SK-N-DZ (cell line): ENCODE measurements at places on chromosomes 7 and 10.

GRCh38 chr7:56199639-56200038 is 83.4 kb upstream of the NUPR2 start:
- DNase-seq = no peak

- no peak for DNase-seq
Observed at GRCh38 chr10:123804716-123805115, 86.9 kb downstream of the CPXM2 start.

- DNase-seq = peak; percentile 44
Observed at GRCh38 chr7:45890902-45891461, 2.7 kb downstream of the IGFBP1 start.

DNA sequence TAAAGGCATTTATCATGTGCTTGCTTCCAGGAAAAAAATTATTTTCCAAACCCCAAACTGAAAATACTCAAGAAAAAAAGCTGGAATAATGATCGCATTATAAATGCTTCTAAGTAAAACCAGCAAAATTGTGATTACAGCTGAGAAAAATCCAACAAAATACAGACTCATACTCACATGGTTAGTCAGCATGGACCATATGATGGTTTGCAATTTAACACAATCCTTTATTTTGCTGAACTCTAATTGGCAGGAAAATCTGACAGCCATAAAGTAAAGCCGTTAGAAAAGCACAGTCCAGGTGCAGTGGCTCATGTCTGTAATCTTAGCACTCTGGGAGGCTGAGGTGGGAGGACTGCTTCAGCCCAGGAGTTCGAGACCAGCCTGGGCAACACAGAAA is 59.6 kb downstream of the BRI3 start:
- DNase-seq = no peak

GRCh38 chr7:157007470-157008066 is 2.9 kb downstream of the MNX1 start:
- no peak for DNase-seq

- no peak for DNase-seq
Observed at GRCh38 chr10:31705136-31705535, 223.5 kb downstream of the ARHGAP12 start.

DNA sequence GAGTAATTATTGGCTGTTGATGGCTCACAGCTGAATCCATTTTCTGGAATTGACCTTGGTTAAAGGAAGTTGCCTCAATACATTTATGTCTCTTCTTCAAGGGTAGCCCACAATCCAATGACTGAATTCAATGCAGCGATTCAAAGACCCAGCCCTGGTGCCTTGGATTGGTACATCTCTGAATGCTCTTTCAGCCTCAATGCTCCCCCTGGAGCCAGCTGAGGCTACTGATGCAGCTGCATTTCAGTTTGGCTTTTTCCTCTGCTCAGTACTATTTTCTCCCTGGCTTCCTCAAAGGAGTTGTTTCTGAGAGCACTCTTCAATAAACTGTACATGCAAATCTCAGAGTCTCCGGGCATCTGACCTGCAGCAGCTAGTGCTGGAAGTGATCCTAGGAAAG is 633 bp upstream of the EBLN1 start:
- no peak for DNase-seq

- DNase-seq = no peak
Observed at GRCh38 chr7:90587766-90588165, 8.4 kb upstream of the CDK14 start.
